Activated CD4-positive, alpha-beta T cell treated with anti-CD3 and anti-CD28 coated beads, Interleukin-2, amount 50 U/mL, for 24 hours (primary cell): ENCODE measurements at places on chromosomes 4 and X.
A peak's percentile ranks its signal among the peaks of the same experiment; 100 is the strongest.

- no peak for DNase-seq
Observed at GRCh38 chr4:182724414-182724813, 192.8 kb downstream of the DCTD start.

GRCh38 chr4:129852434-129852833 is 756.5 kb downstream of the C4orf33 start:
- DNase-seq: no peak

DNA sequence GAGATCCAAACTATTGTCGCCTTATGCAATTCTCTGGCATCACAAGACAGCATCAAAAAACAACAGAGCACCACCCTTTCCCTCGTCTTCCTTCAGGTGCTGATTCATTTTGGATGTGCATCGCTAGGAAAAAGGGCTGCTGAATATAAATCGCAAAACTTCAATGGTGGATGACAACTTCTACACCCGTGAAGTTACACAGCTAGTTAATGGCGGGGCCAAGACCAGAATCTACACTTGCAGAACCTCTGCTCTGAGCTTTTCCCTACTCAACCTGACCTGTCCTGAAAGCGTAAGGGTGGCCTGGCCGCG is 674 bp downstream of the GNPDA2 start:
- DNase-seq: no peak

GRCh38 chr4:86174506-86174905 is 185.3 kb downstream of the MAPK10 start:
- DNase-seq: no peak

DNA sequence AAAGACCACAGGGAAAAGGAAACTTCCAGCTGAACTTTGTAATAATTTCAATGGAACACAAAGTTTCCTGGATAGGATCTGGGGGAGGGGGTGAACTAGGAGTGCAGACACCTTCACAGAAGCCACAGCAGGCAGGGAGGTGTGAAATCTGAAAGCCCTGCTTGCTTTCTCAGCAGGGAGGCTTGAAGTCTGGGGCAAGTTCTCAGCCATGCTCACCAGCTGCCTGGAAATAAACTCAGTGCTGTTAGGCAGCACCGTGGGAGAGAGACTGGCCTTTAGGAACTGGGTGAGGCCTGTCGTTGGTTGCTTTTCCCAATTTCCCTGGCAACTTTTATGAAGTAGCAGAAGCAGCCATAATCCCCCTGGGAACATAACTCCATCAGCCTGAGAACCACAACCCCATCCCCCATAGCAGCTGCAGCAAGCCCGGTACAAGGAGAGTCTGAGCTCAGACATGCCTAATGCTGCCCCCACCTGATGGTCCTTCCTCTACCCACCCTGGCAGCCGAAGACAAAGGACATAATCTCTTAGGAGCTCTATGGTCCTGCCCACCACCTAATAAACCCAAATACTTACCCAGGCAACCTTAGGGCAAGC is 39.2 kb upstream of the NMU start:
- DNase-seq: no peak

- no peak for DNase-seq
Observed at GRCh38 chr4:171464499-171464898, 348.7 kb upstream of the GALNTL6 start.

GRCh38 chrX:8191022-8191421 is 20.0 kb upstream of the VCX2 start:
- DNase-seq: no peak

GRCh38 chrX:47683184-47683828 is 24.3 kb upstream of the UXT start:
- DNase-seq: no peak

GRCh38 chr4:76546759-76547742 is 112.0 kb downstream of the SHROOM3 start:
- DNase-seq: no peak

- DNase-seq: peak; percentile 12
Observed at GRCh38 chr4:145808021-145808650, 128.2 kb downstream of the C4orf51 start.

GRCh38 chr4:102772738-102773340 is 12.1 kb upstream of the MANBA start:
- DNase-seq: no peak

- no peak for DNase-seq
Observed at GRCh38 chrX:36916941-36917340, 91.2 kb upstream of the FAM47C start.

GRCh38 chr4:76831711-76832373 is 66.1 kb downstream of the SOWAHB start:
- no peak for DNase-seq

DNA sequence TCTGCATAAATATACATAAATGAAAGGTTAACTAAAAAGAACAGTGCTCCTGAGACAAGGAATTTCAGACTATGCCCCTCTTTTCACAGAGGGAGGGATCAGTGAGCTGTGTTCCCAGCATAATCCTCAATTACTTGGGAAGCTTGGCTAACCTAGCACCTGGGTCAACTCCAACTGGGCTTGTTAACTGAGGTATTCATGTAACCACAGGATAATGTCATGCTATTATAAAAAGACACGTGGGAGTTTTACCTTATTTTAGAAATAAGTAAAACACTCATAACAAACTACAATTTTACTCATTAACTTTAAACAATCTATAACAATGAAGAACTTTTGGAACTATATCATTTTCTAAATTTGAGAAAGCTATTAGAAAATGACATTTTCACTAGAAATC is 48.6 kb downstream of the RPGR start:
- no peak for DNase-seq

DNA sequence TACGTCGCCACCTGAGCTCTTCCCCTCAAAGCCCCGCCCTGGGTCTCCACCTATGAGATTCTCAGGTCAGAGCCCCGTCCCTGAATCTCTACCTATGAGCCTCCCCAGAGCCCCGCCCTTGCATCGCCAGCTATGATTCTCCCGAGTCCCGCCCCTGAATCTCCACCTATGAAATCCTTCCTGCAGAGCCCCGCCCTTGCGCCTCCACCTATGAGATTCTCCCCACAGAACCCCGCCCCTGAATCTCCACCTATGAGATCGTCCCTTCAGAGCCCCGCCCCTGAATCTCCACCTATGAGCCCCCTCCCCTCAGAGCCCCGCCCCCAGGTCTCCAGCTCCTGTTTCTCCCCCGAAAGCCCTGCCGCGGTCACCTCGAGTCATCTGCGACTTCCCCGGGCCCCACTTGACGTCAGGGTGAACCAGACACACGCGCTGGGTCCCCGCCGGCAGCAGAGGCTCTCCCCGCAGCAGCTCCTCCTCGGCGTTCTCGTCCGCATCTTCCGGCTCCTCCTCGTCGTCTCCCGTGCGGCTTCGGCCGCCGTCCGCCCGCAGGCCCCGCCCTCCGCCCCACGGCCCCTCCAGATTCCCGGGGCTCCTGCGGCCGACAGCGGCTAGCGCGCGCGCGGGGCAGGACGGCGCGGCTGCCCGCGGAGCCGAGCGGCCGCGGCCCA is 393 bp downstream of the GTPBP6 start:
- DNase-seq: peak; percentile 95

DNA sequence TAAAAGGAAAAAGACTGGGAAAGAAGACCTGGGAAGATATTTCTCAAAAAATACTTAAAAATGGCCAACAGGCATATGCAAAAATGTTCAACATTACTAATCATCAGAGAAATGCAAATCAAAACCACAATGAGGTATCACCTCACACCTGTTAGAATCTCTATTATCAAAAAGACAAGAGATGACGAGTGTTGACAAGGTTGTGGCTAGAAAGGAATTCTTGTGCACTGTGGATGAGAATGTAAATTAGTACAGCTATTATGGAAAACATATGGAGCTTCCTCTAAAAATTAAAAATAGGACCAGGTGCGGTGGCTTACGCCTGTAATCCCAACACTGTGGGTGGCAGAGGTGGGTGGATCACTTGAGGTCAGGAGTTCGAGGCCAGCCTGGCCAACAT is 50.0 kb downstream of the C4orf46 start:
- no peak for DNase-seq
